ENCODE measurements at places on chromosomes 12 and 14.
A peak's percentile ranks its signal among the peaks of the same experiment; 100 is the strongest.

- DNase-seq, result peak; percentile 77
Measured at GRCh38 chr12:129607301-129607700, 296.5 kb downstream of the TMEM132D start.

GRCh38 chr14:99674064-99674650, 9.9 kb upstream of the CYP46A1 start:
- DNase-seq, result no peak

DNA sequence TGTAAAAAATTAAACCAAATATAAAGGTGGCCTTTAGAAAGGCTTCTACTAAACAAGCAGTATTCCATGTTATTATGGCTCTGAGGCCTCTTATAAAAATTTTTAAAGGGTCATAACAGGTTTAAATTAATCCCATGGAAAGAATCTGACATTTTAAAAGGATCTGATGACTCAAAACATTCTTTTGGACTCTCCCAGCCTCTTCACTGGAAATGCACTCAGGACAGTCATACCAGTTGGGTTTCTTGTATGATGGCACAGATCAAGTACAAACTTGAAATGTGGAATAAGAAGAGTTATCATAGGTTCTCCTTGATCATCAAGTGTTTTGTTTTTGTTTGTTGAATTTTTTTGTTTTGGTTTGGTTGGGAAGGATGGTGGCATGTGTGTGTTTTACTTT, 50.8 kb downstream of the PPP2R5E start:
- DNase-seq, result no peak

GRCh38 chr14:53613404-53614253, 343.0 kb downstream of the BMP4 start:
- DNase-seq, result peak; percentile 84

DNA sequence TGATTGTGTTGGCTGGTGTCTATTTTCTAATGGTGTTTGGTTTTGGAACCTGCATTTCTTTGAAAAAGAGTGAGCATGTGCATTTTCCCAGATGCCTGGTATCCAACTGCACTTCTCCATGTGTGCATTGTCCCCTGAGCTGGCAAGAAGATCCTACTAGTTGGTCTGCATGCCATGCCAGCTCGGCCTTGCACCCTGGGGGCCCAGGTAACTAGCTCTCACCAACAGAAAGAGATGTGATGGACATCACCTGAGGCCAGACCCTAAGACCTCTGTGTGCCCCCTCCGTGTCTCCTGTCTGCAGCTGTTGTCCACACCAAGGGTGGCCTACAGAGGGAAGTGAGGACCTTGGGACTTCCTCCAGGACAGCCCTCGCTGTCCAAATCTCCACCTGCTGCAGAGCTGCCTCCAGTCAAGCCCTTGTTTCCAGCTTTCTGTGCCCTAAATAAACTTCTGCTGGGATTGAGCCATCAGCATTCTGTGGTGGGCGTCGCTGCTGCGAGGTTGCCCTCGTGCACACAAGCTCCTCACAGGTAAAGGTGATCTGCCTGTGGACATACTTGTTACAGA, 30.1 kb upstream of the GPR132 start:
- DNase-seq, result no peak

- DNase-seq, result no peak
Measured at GRCh38 chr12:108567406-108568337, 5.3 kb downstream of the ISCU start.

DNA sequence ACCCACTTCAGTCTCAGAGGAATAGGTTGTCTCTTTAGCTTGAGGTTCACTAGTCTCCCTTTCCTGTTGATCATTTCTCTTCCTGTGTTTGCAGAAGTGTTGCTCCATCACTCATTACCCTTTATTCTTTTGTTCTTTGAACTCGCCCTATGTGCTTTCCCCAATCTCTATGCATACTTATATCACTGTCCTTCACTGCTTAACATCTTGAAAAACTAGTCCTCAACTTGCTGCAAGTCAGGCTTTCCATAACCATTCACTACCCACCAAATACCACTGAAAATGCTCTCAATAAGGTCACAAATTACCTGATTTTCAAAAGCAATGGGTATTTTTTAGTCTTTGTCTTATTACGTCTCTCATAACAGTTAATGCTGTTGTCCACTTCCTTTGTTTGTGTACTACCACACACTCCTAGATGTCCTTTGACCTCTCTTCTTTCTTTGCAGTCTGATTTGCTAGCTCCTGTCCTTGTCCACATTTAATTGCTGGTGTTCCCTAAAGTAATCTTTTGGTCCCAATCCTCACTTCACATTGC, 80.8 kb downstream of the RIC8B start:
- no peak for DNase-seq

- DNase-seq, result no peak
Measured at GRCh38 chr12:57058454-57058853, 8.5 kb upstream of the MYO1A start.

- peak; percentile 49 for DNase-seq
Measured at GRCh38 chr14:25050269-25051150, 563 bp upstream of the STXBP6 start.

- DNase-seq, result peak; percentile 39
Measured at GRCh38 chr14:55847766-55848165, 267.8 kb downstream of the KTN1 start.
